B cell (primary cell): ENCODE measurements at places on chromosomes 1 and 21. TPM values are rescaled to one million over a fixed set of nuclear protein-coding genes. Genes with fewer than 3 reads are reported as not detected.

SPRR2E gene
- total RNA-seq: not detected in 2 replicates

SLC30A10 gene
- total RNA-seq: not detected in 2 replicates

TBX15 gene
- total RNA-seq: 0.15 and 0.17 TPM in 2 replicates

ZNF648 gene
- not detected in 2 replicates for total RNA-seq

TMOD4 gene
- total RNA-seq: 3.5 and 5.1 TPM in 2 replicates

PDC gene
- total RNA-seq: not detected in 2 replicates
